ENCODE measurements at places on chromosomes 2 and 18. TPM values are rescaled to one million over a fixed set of nuclear protein-coding genes. Genes with fewer than 3 reads are reported as not detected.

Gene GKN1
- not detected for total RNA-seq

Gene INSIG2
- 35.4 TPM for total RNA-seq

Gene FECH
- total RNA-seq = 27.9 TPM

Gene ICA1L
- 2.6 TPM for total RNA-seq

GRCh38 chr18:2908166-2908945 is 61.5 kb downstream of the EMILIN2 start:
- DNase-seq = no peak

DNA sequence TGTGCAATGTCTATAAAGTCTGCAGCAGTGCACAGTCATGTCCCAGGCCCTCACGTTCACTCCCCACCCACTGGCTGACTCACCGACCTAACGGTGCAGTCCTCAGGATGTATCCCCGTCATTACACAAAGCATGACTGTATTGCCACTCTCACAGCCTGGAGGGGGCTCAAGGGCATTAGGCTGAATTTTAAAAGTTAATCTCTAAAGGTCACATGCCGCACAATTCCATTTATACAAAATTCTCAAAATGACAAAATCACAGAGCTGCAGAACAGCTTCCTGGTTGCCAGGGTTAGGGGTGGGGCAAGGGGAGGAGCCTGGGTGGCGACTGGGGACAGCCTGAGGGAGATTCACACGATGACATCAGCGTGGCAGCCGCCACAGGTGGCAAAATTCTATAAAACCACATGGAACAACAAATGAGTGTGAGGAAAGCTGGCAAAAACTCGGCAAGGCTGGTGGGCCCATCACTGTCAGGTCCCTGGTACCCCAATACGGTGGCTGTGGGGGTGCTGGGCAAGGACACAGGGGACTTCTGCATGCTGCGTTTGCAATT is 97.6 kb downstream of the NDUFA10 start:
- DNase-seq = no peak

DNA sequence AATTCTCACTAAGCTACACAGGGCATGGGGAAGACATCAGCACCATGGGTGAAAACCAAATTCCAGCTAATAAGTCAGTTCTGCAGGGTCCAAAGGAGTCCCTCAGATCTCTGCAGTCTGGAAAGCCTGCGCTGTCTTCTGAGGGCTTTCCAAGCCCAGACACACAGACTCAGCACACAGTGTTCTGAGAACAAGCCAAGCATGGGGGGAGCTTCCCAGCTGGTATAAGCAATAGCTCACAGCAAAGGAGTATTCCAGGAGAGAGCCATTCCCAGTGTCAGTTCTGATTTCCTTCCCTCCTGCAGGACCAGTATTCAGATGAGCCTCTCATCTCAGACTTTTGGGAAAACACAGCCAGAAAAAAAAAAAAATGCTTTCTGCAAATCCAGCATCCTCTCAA is 370.8 kb downstream of the TNS1 start:
- DNase-seq = no peak

DNA sequence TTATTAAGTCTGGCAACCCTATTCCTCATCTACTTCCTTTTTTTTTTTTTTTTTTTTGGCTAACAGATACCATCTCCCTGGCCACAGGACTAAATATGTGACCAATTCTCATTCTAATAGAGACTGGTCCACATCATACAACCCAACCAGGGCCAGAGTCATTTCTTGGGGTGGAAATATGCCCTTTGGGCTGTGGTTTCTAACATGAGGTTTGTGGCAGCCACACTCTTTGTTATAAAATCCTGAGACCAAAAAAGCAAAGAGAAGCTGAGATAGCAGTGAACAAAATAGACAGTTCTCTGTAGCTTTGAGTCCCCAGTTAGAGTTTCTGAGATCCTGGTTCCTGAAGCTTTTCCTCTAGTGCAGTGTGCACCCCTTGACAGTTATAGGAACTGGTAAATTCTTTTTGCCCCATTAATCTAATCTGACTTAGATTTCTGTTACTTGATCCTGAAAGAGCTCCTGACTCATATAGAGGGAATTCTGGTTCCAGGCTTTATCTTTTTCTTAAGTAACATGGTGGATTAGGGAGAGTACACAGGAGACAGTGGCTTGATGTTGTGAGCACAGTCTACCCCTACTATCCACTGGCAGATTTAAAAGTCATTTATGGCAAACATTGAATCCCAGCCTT is 86.8 kb downstream of the MAIP1 start:
- no peak for DNase-seq

- no peak for DNase-seq
Measured at GRCh38 chr2:7574385-7574784, 657.2 kb downstream of the RNF144A start.

DNA sequence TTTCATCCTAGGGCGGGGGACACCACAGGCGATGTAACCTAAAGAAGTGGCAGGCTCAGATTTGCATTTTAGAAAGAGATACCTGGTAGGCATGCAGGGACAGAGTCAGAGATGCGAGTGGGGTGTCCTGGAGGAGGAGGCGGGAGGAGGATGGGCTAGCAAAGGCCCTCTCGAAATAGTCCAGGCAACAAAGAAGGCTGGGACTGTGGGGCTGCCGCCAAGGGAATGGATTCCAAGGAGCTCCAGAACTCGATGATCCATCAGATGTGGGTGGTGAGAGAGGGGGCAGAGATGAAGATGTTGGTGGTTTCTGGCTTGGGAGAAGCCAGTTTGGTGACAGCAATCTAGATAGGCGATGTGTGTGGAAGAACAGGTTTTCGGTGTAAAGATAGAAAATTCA is 12.5 kb upstream of the INPP5D start:
- DNase-seq = no peak

DNA sequence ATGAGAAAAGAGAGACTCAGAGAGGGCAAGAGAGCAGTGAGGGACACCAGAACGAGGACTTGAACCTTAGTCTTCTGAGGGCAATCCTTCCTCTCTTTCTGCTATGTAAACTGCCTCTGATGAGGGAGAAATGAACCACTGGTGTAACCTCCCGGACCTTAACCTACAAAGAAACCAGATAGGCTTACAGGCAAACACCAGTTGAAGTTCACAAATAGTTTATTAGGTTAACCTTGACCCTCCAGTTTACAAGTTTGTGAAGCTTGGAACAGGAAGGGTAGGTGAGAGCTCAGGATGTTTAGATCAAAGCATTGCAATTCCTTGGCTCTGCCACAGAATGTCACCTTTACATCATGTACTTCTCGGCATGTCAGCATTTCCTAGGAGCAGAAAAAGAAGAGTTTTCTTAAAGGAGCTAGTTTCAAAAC is 486.4 kb upstream of the SPRED2 start:
- no peak for DNase-seq

- no peak for DNase-seq
Measured at GRCh38 chr2:191114403-191114886, 36.3 kb downstream of the STAT4 start.

- DNase-seq = peak; percentile 45
Measured at GRCh38 chr18:32469691-32470459, 807 bp downstream of the GAREM1 start.

DNA sequence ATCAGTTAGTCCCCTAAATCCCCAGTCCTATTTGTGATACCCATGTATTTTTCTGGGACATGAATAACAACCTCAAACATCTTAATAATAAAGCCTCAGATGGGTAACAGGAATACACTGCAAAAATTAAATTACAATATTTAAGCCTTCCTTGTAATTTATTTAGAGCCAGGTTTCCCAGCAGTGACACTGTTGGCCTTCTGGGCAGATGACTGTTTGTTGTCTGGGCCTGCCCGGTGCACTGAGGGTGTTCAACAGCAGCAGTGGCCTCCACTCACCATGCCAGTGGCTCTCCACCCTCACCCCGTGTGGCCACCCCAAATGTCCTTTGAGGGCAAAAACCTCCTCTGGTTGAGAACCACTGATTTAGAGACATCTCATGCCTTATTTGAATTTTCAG is 270.2 kb upstream of the SIX3 start:
- DNase-seq = no peak

GRCh38 chr2:21070341-21071257 is 26.7 kb upstream of the APOB start:
- DNase-seq = no peak
